ENCODE measurements at places on chromosomes 3 and 15. TPM values are rescaled to one million over a fixed set of nuclear protein-coding genes. Genes with fewer than 3 reads are reported as not detected.

DNA sequence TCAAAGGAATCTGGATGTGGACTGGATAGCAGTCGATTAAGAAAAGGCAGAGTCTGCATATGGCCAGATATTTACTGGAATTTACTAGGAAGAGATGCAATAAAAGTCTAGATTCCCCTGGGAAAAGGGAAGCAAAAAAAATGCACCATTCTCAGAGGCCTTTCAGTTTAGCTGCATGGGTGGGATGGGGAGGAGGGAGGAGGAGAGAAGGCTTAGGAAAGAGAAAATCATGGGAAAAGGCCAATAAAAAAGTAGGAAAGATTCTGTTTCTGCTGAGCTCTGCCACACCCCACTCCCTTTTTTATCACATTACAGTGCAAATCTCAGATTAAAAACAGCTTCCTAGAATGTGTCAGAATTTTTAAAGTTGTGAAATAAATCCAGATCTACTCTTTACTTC lies 103.6 kb downstream of the ADAMTS9 start:
- H3K27me3 ChIP-seq: no peaks in the 10 kb centered on the region
- no peak overlapping the region for H3K4me3 ChIP-seq
- peaks cover 31% of the 10 kb centered on the region for H3K4me1 ChIP-seq

DNA sequence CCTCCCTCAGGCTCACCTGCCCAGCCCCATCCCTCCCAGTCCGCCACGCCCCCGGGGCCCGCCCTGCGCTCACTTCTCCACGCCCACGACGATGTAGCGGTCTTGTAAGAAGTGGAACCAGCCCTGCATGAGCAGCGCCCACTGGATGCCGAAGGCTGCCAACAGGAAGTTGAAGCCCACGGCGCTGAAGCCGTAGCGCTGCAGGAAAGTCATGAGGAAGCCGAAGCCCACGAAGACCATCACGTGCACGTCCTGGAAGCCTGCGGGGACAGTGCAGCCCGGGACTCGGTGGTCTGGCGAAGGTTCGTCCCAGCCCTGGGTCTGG lies 9.7 kb downstream of the RHCG start:
- H3K27me3 ChIP-seq: no peaks in the 10 kb centered on the region
- no peak for DNase-seq
- H3K4me3 ChIP-seq: no peak overlapping the region
- H3K27ac ChIP-seq: no peak overlapping the region

The GOLGA8T gene
- total RNA-seq: 0.26 TPM

The SERPINI2 gene
- 167 TPM for total RNA-seq

Data from body of pancreas (tissue), 4 donors.